AG04450 (cell line): ENCODE measurements at places on chromosomes 6 and 20.
A peak's percentile ranks its signal among the peaks of the same experiment; 100 is the strongest.

- no peak for DNase-seq
Measured at GRCh38 chr6:53233309-53233708, 84.7 kb upstream of the GCM1 start.

DNA sequence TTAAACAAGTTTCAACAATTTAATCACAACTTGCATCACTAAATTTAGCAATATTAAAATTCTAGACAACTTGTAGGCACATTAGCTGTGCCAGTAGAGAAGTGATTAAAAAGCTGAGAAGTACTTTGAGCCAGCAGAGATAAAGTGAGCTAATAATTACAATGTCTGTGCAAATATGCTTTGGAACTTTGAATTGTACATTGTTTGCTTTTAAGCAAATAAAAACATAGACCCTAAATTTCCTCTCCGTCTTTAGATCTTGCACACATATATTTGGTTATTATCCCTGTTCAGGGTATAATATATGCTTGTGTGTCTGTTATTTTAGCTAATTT is 44.2 kb upstream of the DEFB112 start:
- DNase-seq = no peak

GRCh38 chr20:61924211-61924857 is 141.3 kb downstream of the TAF4 start:
- DNase-seq = no peak

- DNase-seq = no peak
Measured at GRCh38 chr6:10555625-10556309, 34.6 kb downstream of the GCNT2 start.

GRCh38 chr6:90846824-90847223 is 260.0 kb upstream of the MAP3K7 start:
- DNase-seq = no peak

DNA sequence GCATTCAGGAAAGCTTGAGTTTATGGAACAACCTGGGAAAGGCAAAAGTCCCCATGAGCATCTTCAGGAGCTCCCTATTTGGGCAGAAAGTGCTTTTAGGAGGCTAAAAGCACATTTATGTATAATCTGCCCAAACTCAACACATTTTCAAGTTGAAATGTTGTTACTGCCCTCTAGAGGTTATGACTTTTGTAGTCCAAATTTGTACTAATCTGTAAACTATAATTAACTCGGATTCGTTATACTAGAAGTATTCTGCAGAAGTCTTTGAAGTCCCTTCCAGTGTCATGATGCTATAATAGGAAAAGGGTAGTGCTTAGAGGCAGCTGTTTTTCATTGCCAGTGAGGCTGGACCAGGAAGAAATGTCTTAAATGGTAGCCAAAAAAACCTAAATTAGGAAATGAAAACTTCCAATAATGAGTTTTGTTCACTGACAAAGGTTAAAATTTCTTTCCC is 44.8 kb upstream of the EMILIN3 start:
- DNase-seq = no peak

- DNase-seq = no peak
Measured at GRCh38 chr6:169212436-169212835, 41.2 kb downstream of the THBS2 start.

GRCh38 chr6:98711380-98711779 is 123.0 kb upstream of the POU3F2 start:
- no peak for DNase-seq

DNA sequence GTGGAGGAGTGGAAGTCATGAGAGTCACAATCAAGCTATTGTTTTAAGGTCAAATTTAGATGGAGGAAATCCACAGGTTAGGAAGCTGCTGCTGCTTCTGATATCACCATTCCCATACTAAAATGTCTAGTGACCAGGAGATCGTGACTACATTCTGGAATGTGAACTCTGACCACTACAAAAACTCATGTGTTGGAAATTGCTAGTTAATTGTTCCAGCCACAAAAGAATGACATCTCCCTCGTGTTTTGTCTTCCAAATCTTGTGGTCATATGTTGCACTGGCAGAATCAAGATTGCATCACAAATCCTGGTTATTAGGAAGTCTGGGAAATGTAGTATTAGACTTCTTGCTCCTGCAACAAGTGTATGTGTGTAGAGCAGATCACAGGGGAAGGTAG is 441.9 kb downstream of the CD109 start:
- DNase-seq = peak; percentile 44

DNA sequence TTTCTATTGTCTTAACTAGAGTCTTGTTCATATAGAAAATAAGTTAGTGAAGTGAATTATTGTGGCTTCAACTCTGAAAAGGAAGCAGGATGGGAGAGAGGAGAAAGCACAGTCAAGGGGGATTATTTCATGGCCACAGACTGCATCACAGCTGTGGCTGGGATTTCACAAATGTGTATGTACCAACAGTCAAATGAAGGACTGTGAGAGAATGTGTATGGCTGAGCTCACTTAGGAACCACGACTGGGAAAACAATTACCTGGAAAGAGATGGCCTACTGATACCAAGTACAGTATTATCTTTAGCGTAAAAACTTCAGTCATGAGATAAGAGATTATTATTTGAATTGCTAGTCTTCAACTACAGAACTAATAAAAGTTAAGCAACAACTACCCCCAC is 54.9 kb downstream of the SESN1 start:
- DNase-seq = no peak
